Foreskin keratinocyte (primary cell): ENCODE measurements at places on chromosomes 11 and 22. TPM values are rescaled to one million over a fixed set of nuclear protein-coding genes. Genes with fewer than 3 reads are reported as not detected.

The SCGB1D2 gene
- not detected in 2 replicates for total RNA-seq

The YPEL1 gene
- 0.14 TPM in 1 of 2 replicates, not detected in the other for total RNA-seq

The SLC15A3 gene
- total RNA-seq: 2.6 and 7.5 TPM in 2 replicates

The PANX2 gene
- total RNA-seq: 0.53 and 1.0 TPM in 2 replicates

The CAPN1 gene
- 287 and 288 TPM in 2 replicates for total RNA-seq

The GGA1 gene
- total RNA-seq: 32.9 and 37.6 TPM in 2 replicates

The SLC37A2 gene
- 14.3 and 14.9 TPM in 2 replicates for total RNA-seq

The DDX10 gene
- 28.6 and 31.0 TPM in 2 replicates for total RNA-seq

The OR2AG2 gene
- total RNA-seq: 0.03 and 0.04 TPM in 2 replicates

The MMP12 gene
- total RNA-seq: not detected in 2 replicates

The TRIM29 gene
- total RNA-seq: 177 and 190 TPM in 2 replicates

The TMPRSS5 gene
- total RNA-seq: 0.14 TPM in 2 replicates

The TRIM48 gene
- total RNA-seq: not detected in 2 replicates

The OR51B5 gene
- total RNA-seq: not detected in 2 replicates

The HEPACAM gene
- not detected in 2 replicates for total RNA-seq

The LRRC10B gene
- 0.07 TPM in 1 of 2 replicates, not detected in the other for total RNA-seq

The OR8A1 gene
- total RNA-seq: not detected in 2 replicates

The OR8G5 gene
- total RNA-seq: not detected in 2 replicates

The DUSP8 gene
- total RNA-seq: 0.71 and 0.88 TPM in 2 replicates

The CASP5 gene
- not detected in 2 replicates for total RNA-seq

The LRRC75B gene
- total RNA-seq: 6.5 and 8.5 TPM in 2 replicates

The SLC22A9 gene
- total RNA-seq: not detected in 2 replicates
